ENCODE measurements at places on chromosomes 11 and 22.

- DNase-seq: no peak
Observed at GRCh38 chr11:9753021-9753420, 89.1 kb downstream of the SWAP70 start.

GRCh38 chr11:74680035-74680671 is 51.1 kb downstream of the CHRDL2 start:
- DNase-seq: no peak

DNA sequence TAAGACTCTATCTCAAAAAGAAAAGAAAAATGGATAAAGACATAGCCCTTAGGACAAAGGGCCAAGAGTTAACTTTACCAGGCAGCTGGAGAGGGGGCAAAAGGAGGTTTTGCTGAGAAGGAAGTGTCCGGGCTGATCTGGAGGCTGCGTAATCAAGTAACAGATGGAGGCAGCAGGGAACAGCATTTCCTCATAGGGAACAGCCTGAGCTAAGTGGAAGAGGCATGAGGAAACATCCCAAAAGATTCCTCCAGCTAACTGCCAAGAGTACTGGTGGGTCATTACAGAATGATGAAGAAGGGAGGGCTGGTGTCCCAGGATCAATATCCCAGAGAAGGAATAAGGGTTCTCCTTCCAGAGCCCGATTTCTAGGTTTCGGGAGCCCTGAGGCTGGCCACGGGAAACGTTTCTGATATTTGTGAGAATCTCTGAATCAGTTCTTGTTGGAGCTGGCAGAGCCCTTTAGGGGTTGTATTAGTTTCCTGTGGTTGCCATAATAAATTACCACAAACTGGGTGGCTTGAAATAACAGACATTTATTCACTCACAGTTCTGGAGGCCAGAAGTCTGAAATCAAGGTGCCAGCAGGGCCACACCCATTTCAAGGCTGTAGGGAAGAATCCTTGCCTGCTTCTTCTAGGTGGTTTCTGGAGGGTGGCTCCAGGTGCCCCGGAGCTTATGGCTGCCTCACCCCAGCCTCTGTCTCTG is 21.2 kb downstream of the LIF start:
- no peak for DNase-seq

DNA sequence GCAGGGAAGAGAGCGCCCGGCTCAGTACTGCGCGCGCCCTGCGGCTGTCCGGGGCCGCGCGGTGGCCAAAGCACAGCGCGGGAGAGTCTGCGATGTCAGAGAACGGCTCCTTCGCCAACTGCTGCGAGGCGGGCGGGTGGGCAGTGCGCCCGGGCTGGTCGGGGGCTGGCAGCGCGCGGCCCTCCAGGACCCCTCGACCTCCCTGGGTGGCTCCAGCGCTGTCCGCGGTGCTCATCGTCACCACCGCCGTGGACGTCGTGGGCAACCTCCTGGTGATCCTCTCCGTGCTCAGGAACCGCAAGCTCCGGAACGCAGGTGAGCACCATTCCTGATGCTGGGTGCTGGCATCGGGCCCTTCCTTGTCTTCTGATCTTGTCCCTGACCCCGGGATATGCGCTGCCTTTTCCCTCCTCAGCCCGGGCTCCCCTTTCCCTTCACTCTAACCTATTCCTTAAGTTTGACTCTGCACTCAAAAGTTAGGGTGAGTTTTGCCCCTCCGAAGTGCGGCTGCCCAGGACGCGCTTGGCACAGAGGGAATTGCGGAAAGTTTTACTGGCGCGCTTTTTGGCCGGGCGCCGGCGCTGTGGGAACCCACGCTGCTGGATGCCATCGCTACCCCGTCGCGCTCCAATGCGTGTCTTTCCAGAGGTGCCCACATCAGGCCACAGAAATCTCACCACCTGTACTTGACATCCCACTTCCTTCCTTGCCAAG is at the start of gene MTNR1B:
Gene MTNR1B (plus strand): TSS at position 18 of the 714 bp plus-strand sequence. CDS start 75 bp downstream, at position 93.
- no peak for DNase-seq

GRCh38 chr22:21624120-21624879 is 5.5 kb downstream of the YDJC start:
- DNase-seq: no peak

DNA sequence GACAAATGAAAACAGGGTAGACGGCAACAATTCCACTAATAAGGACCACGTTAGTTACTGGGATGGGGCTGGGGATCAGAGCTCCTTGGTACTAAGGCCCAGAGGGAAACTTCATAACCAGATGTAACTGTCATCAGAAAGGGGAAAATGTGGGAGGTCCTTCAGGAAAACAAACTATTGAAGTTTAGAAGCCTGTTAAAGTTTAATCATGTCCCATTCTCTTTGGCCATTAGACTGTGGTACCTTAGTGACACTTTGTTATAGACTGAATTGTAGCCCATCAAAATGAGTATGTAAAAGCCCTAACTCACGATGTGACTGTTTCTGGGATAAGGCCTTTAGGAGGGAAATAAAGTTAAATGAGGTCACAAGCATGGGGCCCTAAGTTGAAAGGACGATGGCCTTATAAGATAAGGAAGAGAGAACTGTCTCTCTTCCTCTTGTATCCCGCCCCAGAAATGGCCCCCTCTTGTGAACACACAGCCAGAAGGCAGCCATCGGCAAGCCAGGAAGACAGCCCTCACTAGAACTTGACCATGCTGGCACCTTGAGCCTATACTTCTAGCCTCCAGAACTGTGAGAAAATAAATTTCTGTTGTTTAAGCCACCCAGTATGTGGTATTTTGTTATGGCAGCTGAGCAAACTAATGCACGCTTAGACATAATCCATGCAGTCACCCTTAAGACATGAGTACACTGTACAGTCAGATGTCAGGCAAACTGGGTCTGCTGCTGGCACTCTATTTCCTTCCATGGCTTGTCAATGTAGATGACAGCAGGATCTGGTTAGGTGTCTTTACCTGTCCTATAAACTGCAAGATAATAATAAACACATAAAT is 26.9 kb upstream of the USP47 start:
- no peak for DNase-seq

DNA sequence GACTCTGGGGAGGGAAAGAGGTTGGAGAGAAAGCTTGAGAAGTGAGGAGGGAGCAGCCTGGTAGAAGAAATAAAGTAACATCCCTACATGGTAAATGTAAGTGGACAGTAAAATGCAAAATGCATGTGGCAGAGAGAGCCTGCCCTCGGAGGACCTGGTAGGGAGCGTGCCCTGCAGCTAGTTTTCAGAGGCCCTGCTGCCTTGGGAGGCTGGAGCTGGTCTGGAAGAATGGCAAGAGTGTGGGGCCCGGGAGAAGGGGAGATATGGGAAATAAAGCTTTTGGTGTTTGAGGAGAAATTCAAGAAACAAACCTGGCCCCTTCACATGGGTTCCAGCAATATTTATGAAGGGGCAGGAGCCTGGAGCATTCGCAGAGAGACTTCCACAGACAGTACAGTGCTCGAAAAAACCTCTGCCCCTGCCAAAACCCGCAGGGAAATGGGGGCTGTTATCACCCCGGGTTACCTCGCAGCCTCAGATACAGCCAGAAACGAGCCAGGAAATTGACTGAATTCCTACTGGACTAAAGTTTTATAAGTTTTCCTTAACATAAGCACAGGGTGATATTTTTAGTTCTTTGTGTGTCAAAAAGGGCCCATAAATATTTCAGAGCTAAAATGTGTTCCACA is 363.0 kb downstream of the TENM4 start:
- no peak for DNase-seq

DNA sequence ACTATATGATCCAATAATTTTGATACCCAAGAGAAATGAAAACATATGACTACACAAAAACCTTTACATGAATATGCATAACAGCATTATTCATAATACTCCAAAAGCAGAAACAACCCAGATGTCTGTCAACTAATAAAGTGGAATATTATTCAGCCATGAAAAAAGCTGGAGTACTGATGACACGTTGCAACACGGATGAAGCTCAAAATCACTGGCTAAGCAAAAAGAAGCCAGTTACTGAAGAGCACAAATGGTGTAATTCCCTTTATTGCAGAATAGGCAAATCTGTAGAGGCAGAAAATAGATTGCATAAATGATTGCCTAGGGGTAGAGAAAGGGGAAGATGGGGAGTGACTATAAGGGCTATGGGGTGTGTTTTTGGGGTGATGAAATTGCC is 117.6 kb upstream of the FGF3 start:
- DNase-seq: no peak

- DNase-seq: no peak
Observed at GRCh38 chr22:44400763-44401060, 88.0 kb upstream of the SHISAL1 start.

DNA sequence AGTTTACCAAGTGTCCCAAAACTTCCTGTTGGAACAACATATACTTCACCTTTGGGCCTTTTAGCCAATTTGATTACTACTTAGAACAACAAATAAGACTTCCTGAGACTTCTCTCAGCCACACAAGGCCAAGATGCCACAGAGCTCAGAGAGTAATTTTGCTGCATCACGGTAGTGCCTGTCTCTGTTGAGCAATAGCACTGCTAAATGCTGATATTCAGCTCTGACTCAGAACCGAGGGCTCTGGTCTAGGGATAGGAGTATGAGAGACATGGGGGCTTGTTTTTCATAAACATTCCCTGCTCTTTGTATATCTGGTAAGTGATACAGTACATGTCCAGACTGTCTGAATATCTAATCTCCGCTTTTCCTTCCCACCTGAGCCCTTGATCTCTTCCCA is 260.4 kb upstream of the ARHGAP20 start:
- DNase-seq: no peak

GRCh38 chr11:20627026-20627425 is 27.6 kb downstream of the SLC6A5 start:
- no peak for DNase-seq

GRCh38 chr22:50733521-50734342 is 4.3 kb upstream of the ACR start:
- DNase-seq: peak; percentile 52

DNA sequence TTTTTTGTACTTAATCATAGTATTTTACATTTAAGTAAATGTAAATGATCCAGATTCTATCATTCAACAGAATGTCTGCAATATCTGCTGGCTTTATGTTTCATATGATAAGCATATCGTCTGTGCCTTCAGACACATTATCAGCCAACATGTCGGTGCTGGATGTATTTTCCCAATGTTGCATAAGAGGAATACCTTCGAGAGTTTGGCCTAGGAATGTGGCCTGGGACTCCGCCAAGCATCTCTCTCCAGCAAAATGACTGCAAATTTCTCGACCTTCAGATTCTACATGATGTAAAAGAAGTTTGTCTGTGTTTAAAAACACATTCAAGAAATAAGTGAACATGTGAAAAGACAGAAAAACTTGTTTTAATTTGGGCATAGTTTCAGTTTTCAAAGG is 6.9 kb downstream of the BDNF start:
- DNase-seq: no peak

DNA sequence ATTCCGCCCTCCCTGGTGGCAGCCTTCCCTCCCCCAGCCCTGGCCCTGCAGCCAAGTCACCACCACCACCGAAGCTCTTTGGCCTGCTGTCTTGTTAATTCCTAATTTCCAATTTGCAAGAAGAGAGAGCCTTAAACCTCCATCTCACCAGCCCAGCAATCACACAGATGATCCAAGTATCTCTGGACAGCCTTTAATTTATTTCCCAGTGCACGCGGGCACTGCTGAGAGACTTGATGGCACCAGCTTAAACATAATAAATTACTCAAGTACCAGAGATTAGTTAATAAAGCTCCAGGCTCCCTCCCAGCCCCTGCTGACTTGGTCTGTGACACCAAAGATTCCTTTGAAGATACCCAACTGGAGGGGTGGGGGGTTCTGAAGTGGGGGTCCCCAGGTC is 494.7 kb downstream of the BUD13 start:
- DNase-seq: no peak

DNA sequence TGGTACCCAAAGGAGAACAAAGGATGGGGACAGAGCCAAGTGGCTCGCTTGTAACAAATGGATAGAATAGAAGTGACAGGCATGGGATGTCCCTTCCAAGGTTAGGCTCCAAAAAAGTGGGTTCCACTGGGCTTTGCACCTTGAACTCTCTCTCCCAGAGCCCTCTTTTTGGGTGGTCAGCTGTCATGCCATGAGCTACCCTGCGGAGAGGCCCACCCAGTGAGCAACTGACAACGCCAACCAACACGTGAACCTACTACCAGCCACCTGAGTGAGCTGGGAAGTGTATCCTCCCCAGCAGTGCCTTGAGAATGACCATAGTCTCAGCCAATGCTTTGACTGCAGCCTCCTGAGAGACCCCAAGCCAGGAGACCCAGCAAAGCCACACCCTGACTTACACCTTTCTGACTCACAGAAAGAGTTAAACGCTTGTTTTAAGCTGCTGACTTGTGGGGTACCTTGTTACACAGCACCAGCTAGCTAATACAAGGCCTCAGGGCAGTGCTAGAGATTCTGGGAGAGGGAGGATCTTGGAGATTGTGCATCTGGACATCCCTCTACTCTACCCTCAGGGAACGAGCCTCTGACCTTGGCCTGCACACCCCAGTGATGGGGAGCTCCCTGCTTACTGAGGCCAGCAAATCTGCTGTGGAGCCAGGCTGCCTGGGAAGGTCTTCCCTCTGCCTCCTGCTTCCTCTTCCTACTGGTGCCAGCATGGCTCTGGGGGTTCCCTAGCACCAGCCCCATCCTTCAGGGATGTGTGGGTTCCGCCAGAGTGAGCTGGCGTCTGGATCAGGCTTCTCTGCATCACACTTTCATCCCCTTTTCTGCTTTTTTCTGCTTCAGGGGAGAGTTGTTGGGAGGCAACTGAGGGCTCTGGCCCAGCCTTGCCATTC is 29.1 kb upstream of the RFPL3 start:
- no peak for DNase-seq

- no peak for DNase-seq
Observed at GRCh38 chr11:15764326-15764725, 592.0 kb downstream of the SOX6 start.

DNA sequence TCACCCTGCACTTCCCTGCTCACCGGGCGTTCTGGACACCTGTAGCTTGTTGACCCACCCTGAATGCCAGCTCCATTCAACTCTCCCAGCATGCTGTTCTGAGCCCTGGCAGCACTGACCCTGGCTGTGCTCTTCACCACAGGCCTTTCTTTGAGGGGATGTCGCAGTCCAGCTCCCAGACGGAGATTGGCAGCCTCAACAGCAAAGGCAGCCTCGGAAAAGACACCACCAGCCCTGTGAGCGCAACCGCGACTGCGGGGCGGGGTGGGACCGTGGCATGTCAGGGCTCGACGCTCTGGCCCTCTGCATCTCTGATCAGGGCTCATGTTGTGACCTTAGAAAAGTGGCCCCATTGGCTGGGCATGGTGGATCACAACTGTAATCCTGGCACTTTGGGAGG is 47.4 kb upstream of the RAB1B start:
- no peak for DNase-seq

DNA sequence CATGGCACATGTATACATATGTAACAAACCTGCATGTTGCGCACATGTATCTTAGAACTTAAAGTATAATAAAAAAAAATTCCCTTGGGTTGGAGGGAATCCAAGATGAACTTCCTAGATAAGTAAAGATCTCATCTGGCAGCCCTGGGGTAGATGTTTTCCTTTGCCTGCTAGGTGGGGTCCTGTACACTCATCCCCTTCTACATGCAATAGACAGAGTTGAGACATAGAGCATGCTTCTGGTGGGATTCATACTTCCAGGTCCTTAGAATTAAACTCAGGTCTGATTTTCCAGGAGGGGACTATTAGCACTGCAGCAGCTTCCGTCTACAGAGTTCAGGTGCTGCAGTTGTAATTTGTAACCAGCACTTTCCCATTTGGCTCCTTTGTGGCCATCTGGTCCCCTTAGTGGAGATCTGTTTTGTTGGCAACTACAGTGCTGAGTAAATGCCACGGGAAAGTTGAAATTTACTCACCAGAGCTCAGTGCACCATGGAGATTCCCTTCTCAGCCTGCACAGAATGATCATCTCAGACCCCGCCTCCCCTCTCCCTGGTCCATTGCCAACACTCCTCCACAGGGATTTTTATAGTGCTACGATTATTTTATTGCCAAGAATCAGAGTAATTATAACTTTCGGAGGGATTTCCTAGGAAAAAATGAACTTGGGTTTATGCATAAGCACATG is 220.1 kb upstream of the E2F8 start:
- no peak for DNase-seq

GRCh38 chr22:46084376-46084775 is 66.0 kb upstream of the PPARA start:
- no peak for DNase-seq
